Activated CD4-positive, alpha-beta T cell treated with anti-CD3 and anti-CD28 coated beads, Interleukin-2, amount 10 ng/mL, durations not matched to agents 7 days and 5 days (primary cell): ENCODE measurements at places on chromosomes 2 and 18. TPM values are rescaled to one million over a fixed set of nuclear protein-coding genes. Genes with fewer than 3 reads are reported as not detected.

Gene CDH20
- total RNA-seq, result not detected

GRCh38 chr2:113112871-113113270, 14.5 kb upstream of the IL1RN start:
- peaks cover 5% of the 10 kb centered on the region for H3K27me3 ChIP-seq
- DNase-seq, result no peak
- H3K27ac ChIP-seq, result no peak overlapping the region

Gene ANKRD36B
- 47.5 TPM for total RNA-seq

DNA sequence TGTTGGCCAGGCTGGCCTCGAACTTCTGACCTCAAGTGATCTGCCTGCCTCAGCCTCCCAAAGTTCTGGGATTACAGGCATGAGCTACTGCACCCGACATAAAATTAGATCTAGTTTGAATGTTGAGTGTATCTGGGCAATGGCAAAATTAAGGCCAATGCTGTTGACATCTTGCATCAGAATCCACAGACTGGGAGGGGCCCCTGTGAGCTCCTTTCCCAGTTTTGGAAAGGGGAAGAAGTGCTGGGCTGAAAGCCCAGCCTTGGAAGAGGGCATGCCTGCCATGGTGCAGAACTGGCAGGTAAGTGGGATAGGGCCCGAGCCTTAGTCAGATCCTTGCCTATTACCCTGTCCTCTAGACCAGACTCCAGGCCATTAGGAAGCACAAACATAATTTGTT, 4.5 kb upstream of the MYOM1 start:
- H3K4me3 ChIP-seq, result no peak overlapping the region
- no peak overlapping the region for H3K27ac ChIP-seq
- H3K36me3 ChIP-seq, result no peaks in the 10 kb centered on the region

- H3K27ac ChIP-seq, result no peak overlapping the region
- H3K4me1 ChIP-seq, result peaks cover 12% of the 10 kb centered on the region
- no peak for DNase-seq
- H3K27me3 ChIP-seq, result peaks cover 3% of the 10 kb centered on the region
These were observed 57.0 kb downstream of the FAM178B start for GRCh38 chr2:96929245-96929925.

- no peaks in the 10 kb centered on the region for H3K27me3 ChIP-seq
- no peak overlapping the region for H3K4me3 ChIP-seq
- no peaks in the 10 kb centered on the region for H3K4me1 ChIP-seq
- no peak overlapping the region for H3K27ac ChIP-seq
- H3K36me3 ChIP-seq, result peaks cover 9% of the 10 kb centered on the region
- DNase-seq, result no peak
These were observed 105.5 kb downstream of the THADA start for GRCh38 chr2:43490252-43490786.
